ENCODE measurements at places on chromosomes 1 and 21. TPM values are rescaled to one million over a fixed set of nuclear protein-coding genes. Genes with fewer than 3 reads are reported as not detected.

NR1I3 gene
- not detected for polyA plus RNA-seq

NOTCH2NLA gene
- polyA plus RNA-seq: 18.3 TPM

A3GALT2 gene
- polyA plus RNA-seq: not detected

KRTAP19-1 gene
- polyA plus RNA-seq: not detected

IFI44L gene
- 1.1 TPM for polyA plus RNA-seq

LCA5L gene
- 0.24 TPM for polyA plus RNA-seq

EDARADD gene
- not detected for polyA plus RNA-seq

CTTNBP2NL gene
- not detected for polyA plus RNA-seq

GPR25 gene
- polyA plus RNA-seq: 0.66 TPM
